ENCODE measurements at places on chromosomes 11 and 22.

- no peak for DNase-seq
Observed at GRCh38 chr11:121300313-121300971, 7.9 kb downstream of the SC5D start.

GRCh38 chr11:70398834-70399680 lies 728 bp downstream of the CTTN start:
- DNase-seq = peak; percentile 30

DNA sequence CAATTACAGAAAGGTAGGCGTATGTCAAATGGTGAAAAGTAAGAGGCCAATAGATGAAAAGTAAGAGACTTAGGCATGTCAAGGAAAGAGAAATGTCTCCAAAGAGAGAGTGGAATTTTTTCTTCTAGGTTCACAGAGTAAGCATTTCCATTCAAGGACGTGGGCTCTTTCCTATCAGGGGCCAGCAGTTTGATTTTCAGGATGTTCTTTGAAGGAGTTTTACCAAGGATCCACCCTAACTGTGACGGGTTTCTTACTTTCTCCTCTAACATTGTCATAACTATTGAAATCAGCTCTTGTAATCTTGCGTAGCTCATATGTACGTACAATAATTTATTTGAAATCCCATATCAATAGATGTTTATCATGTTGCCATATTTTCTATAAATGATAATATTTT lies 2112.2 kb upstream of the RAG2 start:
- DNase-seq = no peak

DNA sequence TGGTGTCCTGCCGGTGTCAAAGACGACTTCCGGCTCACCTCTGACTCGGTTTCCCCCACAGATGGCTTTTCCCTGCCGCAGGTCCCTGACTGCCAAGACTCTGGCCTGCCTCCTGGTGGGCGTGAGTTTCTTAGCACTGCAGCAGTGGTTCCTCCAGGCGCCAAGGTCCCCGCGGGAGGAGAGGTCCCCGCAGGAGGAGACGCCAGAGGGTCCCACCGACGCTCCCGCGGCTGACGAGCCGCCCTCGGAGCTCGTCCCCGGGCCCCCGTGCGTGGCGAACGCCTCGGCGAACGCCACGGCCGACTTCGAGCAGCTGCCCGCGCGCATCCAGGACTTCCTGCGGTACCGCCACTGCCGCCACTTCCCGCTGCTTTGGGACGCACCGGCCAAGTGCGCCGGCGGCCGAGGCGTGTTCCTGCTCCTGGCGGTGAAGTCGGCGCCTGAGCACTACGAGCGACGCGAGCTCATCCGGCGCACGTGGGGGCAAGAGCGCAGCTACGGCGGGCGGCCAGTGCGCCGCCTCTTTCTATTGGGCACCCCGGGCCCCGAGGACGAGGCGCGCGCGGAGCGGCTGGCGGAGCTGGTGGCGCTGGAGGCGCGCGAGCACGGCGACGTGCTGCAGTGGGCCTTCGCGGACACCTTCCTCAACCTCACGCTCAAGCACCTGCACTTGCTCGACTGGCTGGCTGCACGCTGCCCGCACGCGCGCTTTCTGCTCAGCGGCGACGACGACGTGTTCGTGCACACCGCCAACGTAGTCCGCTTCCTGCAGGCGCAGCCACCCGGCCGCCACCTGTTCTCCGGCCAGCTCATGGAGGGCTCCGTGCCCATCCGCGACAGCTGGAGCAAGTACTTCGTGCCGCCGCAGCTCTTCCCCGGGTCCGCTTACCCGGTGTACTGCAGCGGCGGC lies 5.5 kb downstream of the B3GNT6 start:
- peak; percentile 37 for DNase-seq

- DNase-seq = peak; percentile 50
Observed at GRCh38 chr11:107859459-107860239, 1.1 kb upstream of the SLC35F2 start.

GRCh38 chr11:1238767-1239595 lies 16.1 kb downstream of the MUC5B start:
- no peak for DNase-seq

DNA sequence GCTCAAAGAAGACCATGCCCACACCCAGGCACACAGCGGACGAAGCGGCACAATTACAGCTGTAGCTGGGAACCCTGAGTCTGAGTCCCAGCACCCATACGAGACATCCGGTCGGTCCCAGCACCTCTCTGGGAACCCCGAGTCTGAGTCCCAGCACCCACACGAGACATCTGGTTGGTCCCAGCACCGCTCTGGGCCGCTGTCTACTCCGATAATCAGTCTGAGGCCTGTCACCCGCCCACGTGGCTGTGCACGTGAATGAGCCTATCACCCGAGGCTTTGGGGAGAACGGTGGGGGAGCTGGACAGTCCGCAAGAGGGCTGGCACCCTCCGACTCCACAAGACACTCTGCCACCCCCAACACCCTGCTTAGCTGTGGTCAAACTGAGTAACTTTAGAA lies 6.2 kb downstream of the TTLL8 start:
- DNase-seq = no peak

DNA sequence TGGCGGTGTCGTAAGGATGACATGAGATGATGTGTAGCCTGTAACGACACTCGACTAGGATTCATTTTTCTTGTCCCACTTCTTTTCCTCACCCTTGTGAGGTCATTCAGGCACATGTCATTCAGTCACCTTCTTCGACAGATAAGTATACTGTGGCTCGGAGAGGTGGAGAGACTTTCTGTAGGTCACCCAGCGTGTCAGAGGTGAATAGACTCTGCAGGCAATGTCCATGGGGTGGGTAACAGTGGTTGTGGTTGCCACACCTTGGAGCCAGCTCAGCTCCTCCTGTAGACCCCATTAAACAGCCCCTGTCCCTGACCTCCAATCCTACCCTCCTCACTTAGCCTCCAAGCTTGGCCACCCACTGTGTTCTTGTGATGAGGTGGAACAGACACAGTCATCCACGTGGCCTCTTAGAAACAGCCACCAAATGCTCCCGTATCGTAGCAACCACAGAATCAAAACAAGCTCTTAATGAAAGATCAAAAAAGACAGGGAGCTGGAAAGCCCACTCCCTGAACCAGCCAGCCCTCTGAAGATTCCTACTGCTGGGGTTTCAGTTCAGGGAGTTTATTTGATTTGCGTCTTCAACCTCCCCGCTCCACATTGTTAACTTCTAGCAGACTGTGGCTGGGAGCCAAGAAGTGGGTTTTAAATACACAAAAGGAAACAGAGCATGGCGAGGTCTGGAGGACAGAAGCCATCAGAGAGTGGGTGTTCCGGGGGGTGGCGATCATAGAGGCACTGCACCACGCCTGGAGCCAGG lies 89.0 kb upstream of the GRK3 start:
- DNase-seq = no peak
